ENCODE measurements at places on chromosomes 5 and 9. TPM values are rescaled to one million over a fixed set of nuclear protein-coding genes. Genes with fewer than 3 reads are reported as not detected.
A peak's percentile ranks its signal among the peaks of the same experiment; 100 is the strongest.

The PCDHB13 gene
- 2.8 TPM for total RNA-seq

The OTP gene
- not detected for total RNA-seq

The SH3TC2 gene
- total RNA-seq = 16.7 TPM

The ITGA2 gene
- total RNA-seq = 0.97 TPM

The ELOVL7 gene
- total RNA-seq = 0.73 TPM

The IL13 gene
- not detected for total RNA-seq

The LRRTM2 gene
- total RNA-seq = not detected

The CDH9 gene
- not detected for total RNA-seq

DNA sequence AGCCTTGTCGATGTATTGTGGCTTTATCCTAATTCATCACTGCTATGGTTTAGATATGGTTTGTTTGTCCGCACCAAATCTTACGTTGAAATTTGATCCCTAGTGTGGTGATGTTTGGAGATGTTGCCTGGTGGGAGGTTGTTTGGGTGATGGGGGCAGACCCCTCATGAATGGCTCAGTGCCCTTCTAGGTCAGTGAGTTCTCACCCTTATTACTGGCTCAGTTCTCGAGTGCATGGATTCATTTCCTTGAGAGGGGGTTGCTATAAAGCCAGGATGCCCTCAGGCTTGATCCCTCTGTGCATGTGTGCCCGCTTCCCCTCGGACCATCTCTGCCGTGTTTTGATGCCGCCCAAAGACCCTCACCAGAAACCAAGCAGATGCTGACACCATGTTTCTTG lies 114.4 kb downstream of the CHSY3 start:
- DNase-seq = no peak

DNA sequence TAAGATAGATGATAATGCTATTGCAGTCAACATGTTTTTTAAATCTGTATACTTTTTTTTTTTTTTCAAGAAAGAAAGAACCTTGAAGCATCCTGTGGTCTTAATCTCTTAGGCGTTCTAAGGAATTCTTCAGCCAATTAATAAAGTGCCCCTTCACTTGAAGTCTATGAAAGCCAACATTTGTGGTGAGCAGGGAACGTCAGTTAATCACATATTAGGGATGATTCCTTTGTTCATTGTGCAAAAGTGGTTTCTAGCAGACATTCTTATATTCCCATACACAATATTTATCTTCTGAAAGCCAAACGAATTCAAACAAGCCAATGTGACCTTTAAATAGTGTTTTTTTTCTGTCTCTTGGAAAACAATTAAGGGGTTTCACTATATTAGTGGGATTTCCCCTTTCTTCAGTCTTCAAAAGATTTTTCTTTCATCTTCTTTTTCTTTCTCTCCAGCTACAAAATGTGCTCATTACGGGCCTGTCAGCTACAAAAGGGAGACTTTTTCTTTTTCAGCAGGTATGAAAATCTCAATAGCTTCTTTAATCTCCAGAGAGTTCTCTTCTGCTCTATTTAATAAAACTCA lies 40.1 kb downstream of the TMEM167A start:
- no peak for DNase-seq

DNA sequence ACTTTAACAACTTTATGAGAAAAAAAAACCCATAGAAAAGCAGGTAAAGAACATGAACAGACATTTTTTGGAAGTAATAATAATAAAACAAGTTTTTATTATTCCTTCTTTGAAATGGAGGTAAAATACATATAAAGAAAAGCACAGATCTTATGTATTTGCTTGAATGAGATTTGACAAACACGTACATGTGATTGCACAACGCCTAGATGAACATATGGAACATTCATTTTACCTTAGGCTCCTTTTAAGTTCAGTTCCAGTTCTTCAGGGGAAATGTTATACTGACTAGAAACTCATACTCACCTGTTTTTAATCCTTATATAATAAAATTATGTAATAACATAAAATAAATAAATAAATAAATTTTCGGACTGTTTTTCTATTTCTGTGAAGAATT lies 61.8 kb downstream of the GGTA1 start:
- no peak for DNase-seq

DNA sequence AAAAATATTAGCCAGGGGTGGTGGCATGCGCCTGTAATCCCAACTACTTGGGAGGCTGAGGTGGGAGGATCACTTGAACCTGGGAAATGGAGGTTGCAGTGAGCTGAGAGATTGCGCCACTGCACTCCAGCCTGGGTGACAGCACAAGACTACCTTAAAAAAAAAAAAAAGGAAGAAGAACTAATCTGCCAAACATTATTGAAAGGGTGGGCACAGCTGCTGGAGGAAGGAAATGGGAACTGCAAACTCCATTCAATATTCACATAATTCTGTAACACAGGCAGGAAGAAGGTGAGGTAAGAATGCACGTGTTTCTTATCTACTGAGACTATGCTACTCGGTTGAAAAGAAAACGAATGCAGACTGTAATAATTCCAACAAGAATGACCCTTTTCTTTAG lies 121.1 kb upstream of the GNA14 start:
- DNase-seq = no peak

DNA sequence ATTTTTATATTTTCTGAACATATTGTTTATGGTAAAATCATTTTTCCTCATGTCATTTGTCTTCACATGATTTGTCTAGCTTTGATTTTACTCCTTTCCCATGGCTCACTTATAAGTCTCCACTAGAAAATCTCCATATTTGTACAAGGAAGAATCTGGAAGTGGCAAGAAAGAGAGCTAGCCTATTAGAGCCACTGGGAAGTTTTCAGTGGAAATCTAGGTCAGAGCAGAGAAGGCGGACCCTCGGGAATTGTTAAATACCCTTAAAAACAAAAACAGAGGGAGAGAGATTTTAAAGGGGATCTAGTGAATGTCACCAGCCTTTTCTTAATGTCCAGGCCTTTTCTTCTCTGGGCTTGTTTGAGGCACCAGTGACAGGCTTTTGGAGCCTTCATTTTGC lies 56.6 kb downstream of the GRAMD2B start:
- no peak for DNase-seq

DNA sequence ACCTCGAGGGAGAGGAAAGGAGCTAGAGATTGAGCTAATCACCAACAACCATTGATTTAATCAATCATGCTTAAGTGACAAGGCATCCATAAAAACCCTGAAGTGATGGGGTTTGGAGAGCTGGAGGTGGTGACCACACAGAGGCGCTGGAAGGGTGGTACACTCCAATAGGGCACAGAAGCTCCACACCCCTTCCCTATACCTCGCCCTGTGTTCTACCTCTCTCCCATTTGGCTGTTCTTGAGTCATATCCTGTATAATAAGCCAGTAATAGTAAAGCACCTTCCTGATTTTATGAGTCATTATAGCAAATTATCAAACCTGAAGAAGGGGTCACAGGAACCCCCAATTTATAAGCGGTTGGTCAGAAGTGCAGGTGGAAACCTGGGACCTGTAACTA lies 18.3 kb downstream of the ACTL7B start:
- DNase-seq = no peak

GRCh38 chr5:136053336-136054141 lies 24.8 kb downstream of the TGFBI start:
- no peak for DNase-seq

DNA sequence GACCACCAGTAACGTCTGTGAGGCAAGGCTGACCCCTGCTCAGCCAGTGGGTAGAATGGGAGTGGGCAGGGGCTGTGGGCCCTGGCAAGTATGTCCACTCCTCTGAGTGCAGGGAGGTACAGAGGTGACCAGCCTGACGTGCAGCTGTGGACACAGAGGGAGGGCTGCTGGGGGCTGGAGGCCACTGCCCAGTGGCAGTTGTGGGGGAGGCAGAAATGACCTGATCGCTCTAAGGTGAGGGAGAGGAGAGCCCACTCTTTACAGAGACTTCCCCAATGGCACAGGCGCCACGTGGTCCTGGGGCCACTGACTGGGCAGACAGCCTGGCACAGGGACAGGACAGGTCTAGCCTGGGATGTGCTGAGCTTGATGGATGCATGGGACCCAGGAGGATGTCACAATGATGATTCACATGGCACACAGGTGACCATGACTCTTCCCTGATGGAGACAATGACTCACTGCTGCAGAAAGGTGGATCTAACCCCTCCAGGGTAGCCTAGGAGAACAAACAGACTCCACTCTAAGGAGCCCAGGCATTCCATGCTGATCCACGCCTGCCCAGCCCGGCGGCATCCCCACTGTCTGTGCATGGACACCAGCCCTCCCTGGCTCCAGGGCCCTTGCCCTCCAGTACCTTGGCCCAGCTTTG lies 7.7 kb downstream of the LPCAT1 start:
- DNase-seq = peak; percentile 39

GRCh38 chr5:111922344-111922743 lies 165.3 kb upstream of the NREP start:
- DNase-seq = no peak

DNA sequence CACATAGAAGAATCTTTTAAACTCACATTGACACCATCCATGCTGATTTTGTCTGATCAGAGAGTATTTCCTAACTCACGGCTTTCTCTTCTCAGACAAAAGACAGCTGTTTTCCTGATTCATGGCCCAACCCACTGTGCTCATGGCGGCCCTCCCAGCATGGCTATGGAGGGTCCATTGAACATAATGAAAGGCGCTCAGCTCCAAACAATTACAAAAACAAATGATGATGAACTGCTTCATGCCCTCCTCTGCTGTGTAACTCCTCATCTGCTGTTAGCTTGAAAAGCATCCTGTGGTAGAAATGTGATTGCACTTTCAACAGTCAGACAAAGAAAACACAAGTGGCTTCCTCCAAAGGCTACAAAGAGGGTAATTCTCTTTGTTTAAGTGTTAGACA lies 673.8 kb downstream of the PRELID2 start:
- DNase-seq = no peak

GRCh38 chr5:54703565-54704255 lies 186.2 kb downstream of the SNX18 start:
- no peak for DNase-seq

GRCh38 chr9:81207651-81208050 lies 481.7 kb downstream of the TLE1 start:
- no peak for DNase-seq

- no peak for DNase-seq
Observed at GRCh38 chr5:56409331-56410190, 176.4 kb upstream of the ANKRD55 start.

- no peak for DNase-seq
Observed at GRCh38 chr5:73633060-73633459, 7.1 kb downstream of the ARHGEF28 start.

Data from Right ventricle myocardium superior (tissue), 1 donor.